ENCODE measurements at places on chromosomes 3 and 15.

DNA sequence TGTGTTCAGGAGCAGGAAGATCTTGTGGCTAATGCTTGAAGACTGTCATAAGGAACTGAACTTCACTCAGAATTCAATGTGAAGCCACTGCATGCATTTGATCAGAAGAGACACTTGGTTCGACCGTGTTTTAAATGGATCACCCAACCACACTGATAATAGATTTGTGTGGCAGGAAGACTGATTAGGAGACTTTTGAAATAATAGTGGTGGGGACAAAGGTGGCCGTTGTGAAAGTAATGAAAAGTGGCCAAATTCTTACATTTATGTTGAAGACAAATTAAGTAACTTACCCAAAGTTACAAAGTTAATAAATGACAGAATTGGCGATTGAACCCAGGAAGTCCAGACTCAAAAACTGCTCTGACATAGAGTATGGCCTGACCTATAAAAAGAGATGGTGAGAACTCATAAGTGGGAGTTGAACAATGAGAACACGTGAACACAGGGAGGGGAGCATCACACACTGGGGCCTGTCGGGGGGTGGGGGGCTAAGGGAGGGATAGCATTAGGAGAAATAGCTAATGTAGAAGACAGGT, 286.9 kb upstream of the DNAJC19 start:
- no peak for DNase-seq

GRCh38 chr3:1942781-1943180, 155.9 kb upstream of the CNTN4 start:
- DNase-seq = no peak

GRCh38 chr15:81419332-81419943, 45.4 kb upstream of the TMC3 start:
- no peak for DNase-seq

GRCh38 chr3:170507063-170507462, 78.8 kb downstream of the SLC7A14 start:
- no peak for DNase-seq

DNA sequence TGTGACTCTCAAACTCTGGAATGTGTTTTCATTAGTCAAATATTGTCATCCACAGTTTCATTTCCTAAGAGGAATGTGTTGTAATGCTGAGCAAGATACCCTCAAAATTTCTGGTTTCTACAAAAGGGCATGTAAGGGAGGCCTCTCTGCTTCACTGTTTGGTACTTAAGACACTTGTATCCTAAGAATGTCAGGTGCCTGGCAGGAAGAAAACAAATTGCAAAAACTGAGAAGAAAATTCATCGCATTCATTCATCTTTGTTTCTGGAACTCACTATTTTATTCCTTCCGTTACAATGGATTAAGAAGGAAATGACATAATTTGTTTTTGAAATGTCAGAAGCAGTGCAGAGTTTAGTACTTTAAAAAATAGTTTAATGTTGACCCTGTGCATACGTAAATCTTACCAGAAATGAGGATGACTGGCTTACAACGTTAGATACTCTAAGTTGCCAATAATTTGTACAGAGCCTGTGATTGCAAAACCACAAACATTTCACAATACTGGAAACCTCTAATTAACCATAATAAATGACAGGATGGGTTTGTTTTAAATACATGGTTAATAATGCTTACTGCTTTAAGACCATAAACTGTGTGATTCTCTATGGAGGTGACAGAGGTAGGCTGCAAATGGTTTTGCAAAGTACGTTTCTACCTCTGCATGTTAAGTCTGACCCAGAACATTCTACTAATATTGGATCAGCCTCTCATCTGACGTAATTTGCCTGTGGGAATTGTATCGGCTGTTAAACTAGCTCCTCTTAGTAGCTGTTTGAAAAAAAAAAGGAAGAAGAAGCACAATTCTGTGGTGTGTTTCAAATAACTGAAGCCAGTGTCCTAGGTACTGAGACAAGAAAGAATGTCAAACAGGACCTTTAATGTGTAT, 477.8 kb downstream of the RBMS3 start:
- DNase-seq = no peak

GRCh38 chr3:52095990-52096775, 39.8 kb upstream of the DUSP7 start:
- no peak for DNase-seq

Data from left colon (tissue), 2 donors.